ENCODE measurements at places on chromosomes 11 and 22. TPM values are rescaled to one million over a fixed set of nuclear protein-coding genes. Genes with fewer than 3 reads are reported as not detected.

MAPK8IP2 gene
- total RNA-seq: 2.5 TPM

XKR3 gene
- 0.17 TPM for total RNA-seq

TMEM191C gene
- total RNA-seq: 1.4 TPM

OR52I2 gene
- total RNA-seq: not detected

SIAE gene
- 20.7 TPM for total RNA-seq

TRIOBP gene
- total RNA-seq: 42.5 TPM

PRRG4 gene
- total RNA-seq: 1.2 TPM

TH gene
- total RNA-seq: 0.20 TPM

HBE1 gene
- total RNA-seq: not detected

PKP3 gene
- total RNA-seq: 177 TPM

DNA sequence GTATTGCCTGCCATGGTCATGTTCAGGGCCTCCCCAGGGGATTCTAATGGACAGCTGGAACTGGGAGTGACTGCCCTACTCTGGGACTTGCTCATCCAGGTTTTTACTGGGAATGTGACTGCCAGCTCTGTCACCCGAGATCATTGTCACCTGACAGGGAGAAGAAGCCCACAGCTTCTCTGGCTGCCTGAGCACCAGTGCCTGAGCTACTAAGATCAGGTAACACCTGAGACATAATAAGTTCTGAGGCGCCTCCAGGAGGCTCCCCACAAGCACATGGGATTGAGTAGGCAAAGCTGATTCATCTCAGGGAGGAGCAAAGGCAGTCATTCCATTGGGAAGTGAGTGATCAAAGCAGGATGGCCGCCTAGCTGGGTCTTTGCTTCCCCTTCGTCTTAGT is 84.2 kb upstream of the GALNT18 start:
- DNase-seq: peak; percentile 61

DNA sequence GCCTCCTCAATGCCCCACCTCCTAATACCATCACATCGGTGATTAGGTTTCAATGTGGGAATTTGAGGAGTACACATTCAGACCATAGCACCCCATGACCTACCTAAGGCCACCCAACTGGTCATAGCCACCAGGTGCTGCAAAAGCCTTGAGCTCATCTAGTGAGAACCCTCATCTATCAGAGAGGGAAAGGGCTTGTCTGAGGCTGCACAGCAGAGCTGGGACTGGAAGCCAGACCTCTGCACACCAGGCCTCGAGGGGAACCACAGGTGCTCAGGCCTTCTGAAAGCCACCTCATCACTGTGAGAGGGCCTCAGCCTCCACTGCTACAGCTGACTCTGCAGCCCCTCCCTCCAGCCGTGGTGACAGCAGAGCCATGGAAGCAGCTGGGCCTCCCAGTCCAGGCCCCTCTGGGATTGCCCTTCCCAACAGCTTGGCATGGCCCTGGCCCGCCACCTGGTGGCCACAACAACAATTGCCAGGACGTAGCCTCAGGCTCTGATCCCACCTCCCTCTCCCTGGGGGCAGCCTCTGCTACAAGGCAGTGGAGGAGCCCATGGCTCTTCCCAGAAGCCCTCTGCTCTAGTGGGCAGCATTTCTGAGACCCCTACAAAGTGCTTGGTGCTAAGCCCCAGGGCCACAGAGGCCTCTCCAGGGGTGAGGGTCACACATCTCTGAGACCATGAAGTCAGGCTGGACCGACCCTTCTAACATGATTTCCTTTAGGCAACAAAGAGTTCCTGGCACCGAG is 41.0 kb upstream of the PRDM11 start:
- peak; percentile 53 for DNase-seq

GRCh38 chr11:2570211-2570811 is 125.5 kb downstream of the KCNQ1 start:
- no peak for DNase-seq

DNA sequence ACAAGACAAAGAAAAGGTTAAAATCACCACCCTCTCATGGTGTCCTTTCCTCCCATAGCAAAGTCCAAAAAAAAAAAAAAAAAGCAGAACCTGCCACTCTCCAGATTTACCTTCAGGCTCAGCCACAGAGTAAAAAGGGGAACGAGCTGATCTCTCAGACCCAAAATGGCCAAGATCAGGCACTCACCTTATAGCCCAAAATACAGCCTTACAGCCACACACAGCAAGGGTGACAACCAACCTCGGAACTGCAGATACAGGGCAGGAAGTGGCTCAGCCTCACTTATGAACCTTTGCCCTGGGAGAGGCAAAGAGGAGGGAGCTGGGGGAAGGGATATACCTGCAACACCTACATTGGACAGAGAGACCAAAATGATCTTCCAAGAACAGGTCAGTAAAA is 4.5 kb downstream of the FHIP1B start:
- DNase-seq: no peak

GRCh38 chr11:122202161-122202950 is 86.3 kb upstream of the BLID start:
- peak; percentile 75 for DNase-seq

- peak; percentile 57 for DNase-seq
Observed at GRCh38 chr11:122733318-122733717, 77.8 kb downstream of the UBASH3B start.

GRCh38 chr11:34278693-34279297 is 79.0 kb downstream of the ABTB2 start:
- no peak for DNase-seq

DNA sequence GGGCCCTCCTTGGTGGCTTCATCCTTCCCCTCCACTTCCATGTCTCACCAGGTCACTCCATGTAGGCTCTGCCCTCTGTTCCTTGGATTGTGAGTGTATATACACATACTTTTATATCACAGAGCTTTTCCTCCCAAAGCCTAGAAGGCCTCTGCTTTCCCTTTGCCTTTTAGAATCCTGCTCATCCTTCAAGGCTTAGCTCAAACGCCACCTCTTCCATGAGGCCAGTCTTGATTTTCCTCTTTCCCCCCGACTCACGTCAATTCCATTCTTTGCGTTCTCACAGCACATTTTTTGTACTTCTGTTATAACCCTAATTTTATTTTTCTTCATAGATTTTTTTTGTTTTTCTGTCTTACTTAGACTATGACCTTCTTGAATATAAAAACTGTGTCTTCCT is 3.8 kb downstream of the ABCG4 start:
- no peak for DNase-seq

DNA sequence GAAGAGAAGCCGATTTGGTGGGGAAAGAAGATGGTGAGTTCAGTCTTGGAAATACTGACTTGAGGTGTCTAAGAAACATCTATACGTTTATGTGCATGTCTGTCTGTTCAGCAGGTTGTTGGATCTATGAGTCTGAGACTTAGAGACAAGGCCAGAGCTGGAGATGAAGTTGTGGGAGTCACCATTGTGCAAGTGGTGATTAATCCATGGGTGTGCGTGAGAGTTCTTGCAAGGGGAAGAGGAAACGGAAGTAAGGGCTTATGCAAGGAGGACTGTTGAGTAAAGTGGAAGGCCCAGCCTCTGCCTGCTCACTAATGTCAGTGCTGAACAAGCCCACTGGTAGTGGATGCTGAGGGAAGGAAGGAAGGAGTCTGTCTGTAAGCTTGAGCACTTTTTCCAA is 9.7 kb downstream of the TMEM45B start:
- peak; percentile 94 for DNase-seq

DNA sequence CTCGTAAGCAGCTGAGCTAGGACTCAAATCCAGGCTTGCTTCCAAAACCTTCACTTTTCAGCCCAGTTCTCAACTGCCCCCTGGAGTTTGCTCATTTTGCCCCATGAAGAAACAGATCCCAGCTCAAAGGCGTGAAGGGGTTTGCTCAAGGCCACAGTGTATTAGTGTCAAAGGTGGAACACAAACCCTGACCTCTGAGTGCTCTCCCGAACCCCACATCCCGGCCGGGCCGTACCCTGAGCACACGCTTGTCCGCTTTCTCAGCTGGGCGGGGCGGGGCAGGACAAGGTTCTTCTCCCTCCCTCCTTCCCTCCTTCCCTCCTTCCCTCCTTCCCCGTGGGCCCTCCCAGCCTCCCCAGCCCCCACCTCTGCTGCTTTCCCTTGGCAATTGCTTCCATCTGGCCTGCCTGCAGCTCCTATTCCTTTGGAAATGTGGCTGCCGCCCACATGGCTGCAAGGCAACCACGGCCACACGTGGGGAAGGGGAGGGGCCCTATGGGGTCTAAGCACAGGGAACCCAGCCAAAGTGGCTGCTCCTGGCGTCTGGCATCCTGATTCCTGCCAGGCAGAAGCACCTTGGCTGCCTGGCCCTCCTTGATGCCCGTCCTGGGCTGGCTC is 4.1 kb downstream of the ST3GAL4 start:
- peak; percentile 43 for DNase-seq

Measured in MCF 10A (cell line).